Ureter (tissue), 1 donor: ENCODE measurements at places on chromosomes 5 and 9.

- DNase-seq: no peak
Measured at GRCh38 chr5:143636931-143637528, 174.9 kb upstream of the HMHB1 start.

DNA sequence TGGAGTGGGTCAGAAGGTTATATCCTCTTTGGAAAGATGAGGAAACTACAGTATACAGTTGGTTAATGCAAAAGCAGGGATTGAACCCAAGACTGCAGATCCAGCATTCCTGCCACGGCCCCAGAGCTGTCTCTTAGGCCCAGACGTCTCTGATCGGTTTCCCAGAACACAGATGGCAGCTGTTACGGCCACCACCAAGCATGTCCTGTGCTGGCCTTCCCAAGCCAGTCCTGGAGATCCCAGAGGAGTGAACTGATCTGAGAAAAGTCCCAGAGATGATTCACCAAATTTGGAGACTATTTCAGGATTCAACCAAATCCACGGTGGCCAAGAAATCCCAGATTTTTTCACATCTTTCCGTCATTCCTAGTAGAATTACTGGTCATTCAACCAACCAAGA is 20.1 kb downstream of the TNIP1 start:
- DNase-seq: no peak

GRCh38 chr5:1375871-1376810 is 31.2 kb upstream of the CLPTM1L start:
- DNase-seq: no peak

DNA sequence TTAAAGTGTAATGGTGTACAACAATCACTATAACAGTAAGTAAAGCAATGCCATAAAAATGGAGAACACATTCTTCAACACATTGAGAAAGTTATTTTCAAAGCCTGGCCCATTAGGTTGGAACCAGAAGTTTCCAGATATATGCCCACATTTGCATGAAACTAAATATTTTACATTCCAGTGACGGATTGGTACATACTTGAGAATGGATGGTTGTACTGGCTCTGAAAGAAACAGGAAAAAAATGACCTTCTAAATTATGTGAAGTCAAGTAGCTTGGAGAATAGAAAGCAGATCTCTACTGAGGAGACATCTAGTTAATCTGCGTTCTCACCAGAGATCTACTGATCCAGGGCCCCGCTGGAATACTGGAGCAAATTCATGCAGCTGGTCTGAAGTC is 1037.0 kb downstream of the NR2F1-AS1 start:
- no peak for DNase-seq

DNA sequence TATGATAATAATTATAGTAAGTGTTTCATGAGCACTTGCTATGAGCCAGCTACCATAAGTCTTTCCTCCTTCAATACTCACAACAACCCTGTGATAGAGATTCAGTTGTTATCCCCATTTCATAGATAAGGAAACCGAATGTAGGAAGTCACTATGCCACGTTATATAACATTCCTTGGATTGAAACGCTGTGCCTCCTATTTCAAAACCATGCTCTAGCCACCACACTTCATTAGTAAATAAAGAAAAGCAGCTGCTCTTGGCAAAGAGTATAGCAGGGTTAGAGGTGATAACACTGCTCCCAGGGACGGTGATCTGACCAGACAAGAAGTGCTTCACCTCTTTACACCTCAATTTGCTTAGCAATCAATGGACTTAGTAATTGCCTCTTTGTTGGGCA is 5.5 kb downstream of the ADAMTS12 start:
- DNase-seq: no peak

DNA sequence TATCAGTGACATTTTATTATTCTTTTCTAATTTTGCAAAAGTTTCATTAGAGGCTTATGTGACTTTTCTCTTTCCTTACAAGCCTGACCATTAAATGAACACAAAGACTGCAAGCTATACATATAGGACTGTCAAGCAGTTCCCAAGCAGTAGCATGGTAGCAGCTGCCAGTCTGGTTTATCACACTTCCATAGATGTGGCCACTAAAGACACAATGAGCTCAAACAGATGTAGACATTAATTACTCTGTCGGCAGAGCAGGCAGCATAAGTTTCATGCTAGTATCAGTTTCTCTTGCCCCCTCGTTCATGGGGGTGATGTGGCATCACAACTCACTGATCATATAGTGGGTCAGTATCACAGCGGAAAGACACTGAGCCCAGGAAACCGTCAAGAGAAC is 89.5 kb downstream of the CDH10 start:
- no peak for DNase-seq

- no peak for DNase-seq
Measured at GRCh38 chr9:106922026-106922425, 59.1 kb downstream of the ZNF462 start.

- DNase-seq: no peak
Measured at GRCh38 chr5:86964889-86965288, 302.8 kb upstream of the RASA1 start.

- no peak for DNase-seq
Measured at GRCh38 chr5:5437227-5438172, 15.0 kb downstream of the ICE1 start.

- no peak for DNase-seq
Measured at GRCh38 chr5:169591636-169592035, 8.1 kb downstream of the SPDL1 start.

GRCh38 chr5:91978221-91978882 is 595.2 kb upstream of the ARRDC3 start:
- no peak for DNase-seq

GRCh38 chr5:72222521-72222920 is 97.5 kb downstream of the MRPS27 start:
- DNase-seq: no peak

DNA sequence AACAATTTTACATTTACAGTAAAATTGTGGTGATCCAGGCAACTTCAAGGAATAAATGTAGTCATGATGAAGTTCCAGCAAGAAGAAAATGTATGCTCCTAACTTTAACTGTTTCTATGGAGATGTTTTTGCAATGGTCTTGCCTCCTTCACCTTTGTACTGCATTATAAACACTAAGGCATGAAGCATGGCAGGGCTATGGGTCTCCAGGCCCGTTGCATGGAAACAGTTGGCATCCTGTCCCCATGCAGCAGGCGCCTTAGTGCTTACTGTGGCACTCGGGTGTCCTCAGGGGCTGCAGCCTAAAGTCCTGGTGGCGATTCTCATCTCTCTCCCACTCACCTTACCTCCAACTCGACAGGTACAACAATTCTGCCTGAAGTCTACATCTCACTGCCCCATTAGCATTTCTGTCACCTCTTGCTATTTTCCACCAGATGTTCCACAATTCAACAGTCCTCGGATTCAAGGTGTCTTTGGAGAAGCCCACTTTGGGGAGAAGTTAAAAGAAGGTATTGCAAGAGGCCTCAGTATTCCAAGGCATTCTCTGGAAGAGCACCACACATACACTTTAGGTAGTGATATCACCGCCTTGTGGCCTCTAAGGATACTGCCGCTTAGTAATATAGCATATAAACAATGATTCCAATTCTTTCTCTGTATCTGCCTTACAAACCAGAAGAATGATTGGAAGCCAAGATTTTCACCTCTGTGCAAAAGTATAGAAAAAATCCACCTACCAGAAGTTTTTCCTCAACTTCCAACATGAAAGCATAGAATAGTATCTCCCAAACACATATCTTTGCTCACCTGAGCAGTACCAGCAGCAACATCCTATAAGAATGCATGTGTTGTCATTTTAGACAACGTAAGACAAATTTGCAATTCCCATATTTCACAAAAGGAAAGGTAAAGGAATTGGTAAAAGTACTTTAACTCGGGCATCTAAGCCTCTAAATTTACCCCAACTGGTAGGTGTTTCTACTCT is 5.1 kb downstream of the LIFR start:
- DNase-seq: no peak

DNA sequence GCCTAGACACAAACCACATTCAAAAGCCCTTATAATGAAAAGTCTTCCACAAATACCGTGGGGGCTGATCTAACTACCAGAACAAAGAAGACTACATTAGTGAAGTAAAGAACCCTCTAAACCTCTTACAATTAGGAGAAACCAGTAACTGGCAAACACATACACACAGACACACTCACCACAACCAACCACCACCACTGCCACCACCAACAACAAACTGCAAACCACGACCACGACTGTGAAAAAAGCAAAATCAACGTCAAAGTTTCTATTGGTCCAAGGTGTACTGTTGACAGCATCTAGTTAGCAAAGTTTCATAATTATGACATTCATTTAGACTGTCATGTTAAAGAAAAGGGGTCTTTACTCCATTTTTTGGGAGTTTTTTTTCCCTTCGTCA is 2.7 kb downstream of the CDO1 start:
- DNase-seq: no peak

GRCh38 chr9:109011231-109011671 is 2.0 kb downstream of the CTNNAL1 start:
- no peak for DNase-seq

DNA sequence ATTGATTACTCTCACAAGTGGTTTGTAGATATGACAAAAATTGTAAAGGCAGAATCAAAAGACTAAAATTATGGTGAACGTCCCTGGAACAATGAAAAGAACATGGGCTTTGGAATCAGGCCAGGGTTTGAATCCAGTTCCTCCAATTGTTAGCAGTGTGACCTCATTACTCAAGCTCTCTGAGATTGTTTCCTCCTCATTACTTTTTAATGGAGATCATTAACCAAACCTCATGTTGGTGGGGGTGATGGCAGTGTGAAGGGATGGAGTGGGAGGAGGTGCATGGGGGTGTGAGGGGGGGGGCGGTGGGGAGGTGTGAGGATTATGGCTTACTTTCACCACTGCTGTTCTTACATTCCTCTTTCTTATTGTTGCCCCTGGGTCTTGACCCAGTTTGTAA is 44.1 kb upstream of the FOXE1 start:
- DNase-seq: no peak

- DNase-seq: no peak
Measured at GRCh38 chr9:137190315-137190856, 1.9 kb downstream of the SSNA1 start.

DNA sequence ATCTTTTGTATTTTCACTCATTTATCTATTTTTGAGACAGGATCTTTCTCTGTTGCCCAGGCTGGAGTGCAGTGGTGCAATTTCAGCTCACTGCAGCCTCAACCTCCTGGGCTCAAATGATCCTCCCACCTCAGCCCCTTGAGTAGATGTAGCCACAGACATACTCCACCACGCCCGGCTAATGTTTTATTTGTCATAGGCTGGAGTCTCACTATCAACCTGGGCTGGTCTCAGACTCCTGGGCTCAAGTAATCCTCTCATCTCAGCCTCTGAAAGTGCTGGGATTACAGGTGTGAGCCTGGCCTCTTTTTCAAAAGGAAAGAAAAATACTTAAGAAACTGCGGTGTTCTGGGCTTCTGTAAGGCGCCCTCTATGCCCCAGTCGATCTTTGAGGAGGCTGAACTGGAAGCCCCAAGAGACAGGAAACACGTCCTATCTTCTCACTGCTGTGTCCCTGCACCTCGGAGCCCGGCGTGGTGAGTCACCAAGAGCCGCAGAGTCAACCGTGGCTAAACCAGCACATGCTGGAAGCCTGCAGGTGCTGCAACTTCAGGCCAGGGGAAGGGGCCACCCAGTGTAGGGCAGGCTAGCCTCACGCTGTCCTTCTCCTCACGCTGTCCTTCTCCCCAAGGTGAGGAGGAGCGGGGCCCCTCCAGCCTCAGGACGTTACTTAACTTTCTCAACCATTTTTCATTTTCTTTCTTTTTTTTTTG is 15.2 kb upstream of the LHX3 start:
- no peak for DNase-seq

GRCh38 chr9:125378778-125379177 is 117.2 kb downstream of the GAPVD1 start:
- DNase-seq: no peak

DNA sequence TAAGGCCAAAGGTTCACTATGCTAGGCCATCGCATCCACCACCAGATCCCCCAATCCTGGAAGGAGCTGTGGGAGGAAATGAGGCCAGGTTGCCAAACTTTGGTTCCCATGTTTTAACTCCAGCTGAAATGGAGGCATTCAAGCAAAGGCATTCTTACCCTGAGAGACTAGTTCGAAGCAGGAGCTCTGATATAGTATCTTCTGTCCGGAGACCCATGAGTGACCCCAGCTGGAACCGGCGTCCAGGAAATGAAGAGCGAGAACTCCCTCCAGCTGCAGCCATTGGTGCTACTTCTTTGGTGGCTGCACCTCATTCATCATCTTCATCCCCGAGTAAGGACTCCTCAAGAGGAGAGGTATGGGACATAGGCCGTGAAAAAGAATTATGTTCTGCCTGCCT is 75.6 kb downstream of the GAPVD1 start:
- DNase-seq: no peak

DNA sequence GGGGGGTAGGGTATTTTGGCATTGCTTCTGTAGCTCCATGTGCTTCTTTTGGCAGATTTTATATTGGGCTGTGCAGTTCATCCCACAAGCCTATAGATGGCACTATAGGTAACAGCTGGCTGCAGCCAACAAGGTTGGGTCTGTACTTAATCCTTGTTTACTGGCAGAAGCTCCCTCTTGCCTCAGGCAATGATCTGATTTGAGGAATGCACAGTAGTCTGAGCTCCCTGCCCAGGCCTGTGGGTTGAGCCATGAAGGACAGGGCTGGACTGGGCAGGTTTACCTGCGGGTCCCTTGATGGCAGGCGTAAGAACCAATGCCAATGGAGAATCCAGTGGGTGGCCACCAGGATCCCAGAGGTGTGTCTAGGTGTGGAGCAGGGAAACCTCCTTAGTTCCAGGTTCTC is 11.7 kb upstream of the OR1J2 start:
- peak; percentile 44 for DNase-seq

DNA sequence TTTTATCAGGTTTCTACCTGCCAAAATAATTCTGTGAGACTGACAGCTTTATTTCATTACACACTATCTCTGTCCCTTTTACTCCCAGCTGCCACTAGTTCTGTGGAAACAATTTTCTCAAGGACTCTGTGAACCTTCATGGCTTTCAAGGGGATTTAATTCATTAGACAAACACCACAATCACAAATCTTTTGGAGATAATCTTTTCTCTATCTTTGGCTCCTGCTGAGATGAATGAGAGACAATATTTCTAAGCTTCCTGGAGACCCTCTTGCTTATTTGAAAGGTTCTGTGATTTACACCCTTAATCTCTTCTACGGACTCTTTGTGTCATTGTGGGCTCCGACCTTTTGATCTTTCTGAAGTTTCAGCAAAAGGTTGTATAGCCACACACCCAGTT is 222.6 kb downstream of the PRDM9 start:
- DNase-seq: no peak

- DNase-seq: no peak
Measured at GRCh38 chr9:130892477-130893304, 3.9 kb downstream of the QRFP start.

- DNase-seq: no peak
Measured at GRCh38 chr5:180069589-180070247, 1.8 kb downstream of the RNF130 start.

- no peak for DNase-seq
Measured at GRCh38 chr9:100919506-100919905, 109.0 kb upstream of the PLPPR1 start.

DNA sequence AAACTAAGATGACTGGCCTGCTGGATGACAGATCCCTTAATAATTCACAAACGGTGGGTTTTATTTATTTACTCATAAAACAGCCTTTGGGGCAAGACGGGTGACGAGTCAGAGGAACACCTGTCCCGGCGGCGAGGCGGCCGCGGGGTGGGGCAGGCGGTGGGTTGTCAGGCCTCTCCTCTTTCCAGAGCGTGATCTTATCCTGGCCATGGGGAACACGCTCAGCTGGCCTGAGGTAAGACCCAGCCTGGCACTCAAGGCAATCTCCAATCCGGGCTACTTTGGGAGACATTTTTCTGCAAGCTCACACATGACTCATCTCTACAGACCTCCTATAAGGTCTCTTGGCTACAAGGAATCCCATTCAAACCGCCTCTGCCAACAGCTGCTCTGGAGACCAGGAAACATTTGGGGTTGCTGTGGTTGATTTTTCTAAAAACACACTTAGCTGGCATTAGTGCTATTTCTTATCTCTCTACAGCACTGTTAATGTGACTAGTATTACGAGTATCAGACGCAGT is 6.3 kb downstream of the RAPGEF1 start:
- no peak for DNase-seq
